NCI-H187 (cell line): ENCODE measurements at places on chromosomes 5 and 9.

GRCh38 chr9:132986640-132987620 is 8.4 kb downstream of the GFI1B start:
- DNase-seq = no peak

DNA sequence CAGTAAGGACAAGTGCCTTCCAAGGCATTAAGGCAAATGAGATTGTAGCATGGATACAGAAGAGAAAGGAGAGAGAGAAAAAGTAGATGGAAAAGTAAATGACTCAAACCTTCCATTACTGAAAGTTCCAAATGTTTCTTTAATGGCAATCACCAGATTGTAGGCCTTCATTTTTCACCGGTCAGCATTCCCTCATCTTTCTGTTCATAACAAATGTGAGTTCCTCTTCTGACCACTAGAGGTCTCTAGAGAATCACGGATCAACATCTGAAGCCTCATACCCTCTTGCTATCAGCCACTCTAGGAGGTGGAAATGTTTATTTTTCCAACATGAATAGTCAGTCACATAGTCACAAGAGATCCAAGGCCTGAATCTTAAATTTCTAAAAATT is 73.6 kb upstream of the RPS23 start:
- DNase-seq = no peak

- DNase-seq = no peak
Measured at GRCh38 chr9:95966306-95966705, 90.8 kb downstream of the ERCC6L2 start.

DNA sequence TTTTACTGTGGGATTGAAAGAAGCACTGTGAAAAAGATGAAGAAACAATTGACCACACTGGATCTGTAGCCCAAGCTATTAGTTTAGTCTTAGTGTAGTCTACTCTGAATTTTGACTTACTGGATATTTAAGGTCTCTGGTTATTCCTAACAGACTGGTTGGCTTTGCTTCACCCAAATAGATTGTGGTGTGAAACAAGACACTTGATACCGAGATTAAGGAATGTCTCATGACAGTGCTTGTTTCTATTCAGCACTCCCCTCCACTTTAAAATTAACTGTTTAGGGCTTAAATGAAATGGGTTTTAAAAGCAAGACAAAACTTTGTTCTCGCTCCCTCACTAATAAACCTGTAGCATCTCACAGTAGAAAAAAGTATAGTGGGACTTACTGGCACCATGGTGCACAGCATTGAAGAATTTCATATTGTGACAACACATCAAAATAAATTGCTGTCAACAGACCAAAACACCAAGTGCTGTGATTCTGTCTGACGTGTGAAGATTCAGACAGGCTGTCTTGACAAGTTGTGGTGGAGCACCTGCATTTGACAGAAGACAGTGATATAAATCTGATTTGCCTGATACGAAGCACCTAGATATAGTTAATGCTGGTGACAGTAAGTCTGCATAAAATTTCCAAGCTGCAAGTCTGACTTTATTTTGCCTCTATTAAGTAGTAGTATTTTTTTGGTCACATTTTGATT is 73.1 kb downstream of the PBX3 start:
- DNase-seq = no peak

GRCh38 chr9:121776001-121776738 is 124.7 kb downstream of the DAB2IP start:
- no peak for DNase-seq

GRCh38 chr5:143582869-143583268 is 179.4 kb upstream of the NR3C1 start:
- no peak for DNase-seq
